ENCODE measurements at places on chromosomes 12 and 14. TPM values are rescaled to one million over a fixed set of nuclear protein-coding genes. Genes with fewer than 3 reads are reported as not detected.

CRACR2A gene
- total RNA-seq, result 7.6 TPM

CCDC88C gene
- 2.8 TPM for total RNA-seq

MIP gene
- total RNA-seq, result not detected

HOXC6 gene
- total RNA-seq, result not detected

CCDC175 gene
- total RNA-seq, result not detected

TESPA1 gene
- 0.27 TPM for total RNA-seq

ADGRD1 gene
- total RNA-seq, result 99.5 TPM

PAX9 gene
- total RNA-seq, result not detected

TOMM20L gene
- total RNA-seq, result not detected

PTPRQ gene
- 0.27 TPM for total RNA-seq

CHD8 gene
- total RNA-seq, result 27.9 TPM

TMEM229B gene
- 1.4 TPM for total RNA-seq

RAD9B gene
- total RNA-seq, result 0.63 TPM

HCAR3 gene
- not detected for total RNA-seq

CLECL1 gene
- not detected for total RNA-seq

Measured in left ventricle myocardium inferior (tissue), 1 donor.